Erythroblast (primary cell): ENCODE measurements at places on chromosomes 7 and 10.

- no peak for DNase-seq
Observed at GRCh38 chr10:58268454-58268945, 462 bp upstream of the CISD1 start.

DNA sequence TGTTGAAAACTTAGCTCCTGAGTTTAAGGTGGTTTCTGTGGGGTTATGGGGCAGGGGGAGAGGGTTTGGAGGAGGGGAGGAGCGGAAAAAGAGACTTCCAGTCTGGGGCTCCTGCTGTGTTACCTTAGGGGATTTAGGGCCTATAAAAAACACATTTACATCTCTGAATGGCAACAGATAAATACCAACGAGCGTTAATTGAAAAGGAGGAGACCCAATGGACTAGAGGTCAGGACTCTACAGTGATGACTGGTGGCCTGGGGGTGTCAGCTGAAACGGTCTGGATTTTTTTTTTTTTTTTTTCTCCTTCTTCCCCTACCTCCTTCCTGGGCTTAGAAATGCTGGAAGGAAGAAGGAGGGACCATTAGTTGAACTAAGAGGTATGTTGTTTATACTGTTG, 47.4 kb downstream of the AUTS2 start:
- DNase-seq, result no peak

- DNase-seq, result peak; percentile 34
Observed at GRCh38 chr10:93495654-93496321, 624 bp upstream of the CEP55 start.

- DNase-seq, result peak; percentile 28
Observed at GRCh38 chr7:21383227-21384220, 44.4 kb upstream of the SP4 start.

- no peak for DNase-seq
Observed at GRCh38 chr7:70894799-70895198, 237.1 kb upstream of the GALNT17 start.

DNA sequence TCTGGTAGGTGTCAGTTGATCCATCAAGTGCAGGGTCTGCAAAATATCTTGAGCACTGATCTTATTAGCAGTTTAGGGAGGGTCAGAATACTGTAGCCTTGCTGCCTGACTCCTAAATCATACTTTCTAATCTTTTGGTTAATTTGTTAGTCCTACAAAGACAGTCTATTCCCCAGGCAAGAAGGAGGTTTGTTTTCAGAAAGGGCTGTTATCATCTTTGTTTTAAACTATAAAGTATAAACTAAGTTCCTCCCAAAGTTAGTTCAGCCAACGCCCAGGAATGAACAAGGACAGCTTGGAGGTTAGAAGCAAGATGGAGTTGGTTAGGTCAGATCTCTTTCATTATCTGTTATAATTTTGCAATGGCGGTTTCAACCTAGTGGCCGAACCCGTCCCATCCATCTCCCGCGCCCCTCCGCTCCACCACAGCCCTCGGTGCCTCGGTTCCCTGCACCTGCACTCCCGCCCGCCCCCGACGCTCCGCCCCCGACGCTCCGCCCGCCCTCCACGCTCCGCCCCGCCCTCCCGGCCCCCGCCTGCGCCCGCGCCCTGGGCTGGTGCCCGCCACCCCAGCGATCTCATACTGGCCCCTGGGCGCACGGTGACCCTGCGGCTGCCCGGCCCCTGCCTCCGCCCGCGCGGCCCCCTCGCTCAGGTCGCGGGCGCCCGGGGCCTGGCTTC, at the start of gene ADCK2:
ADCK2 (plus strand) TSS at position 564 of the 681 bp plus-strand sequence. CDS start 386 bp downstream, outside the sequence.
- DNase-seq, result peak; percentile 72

- no peak for DNase-seq
Observed at GRCh38 chr10:90775351-90776028, 82.3 kb downstream of the HTR7 start.

- no peak for DNase-seq
Observed at GRCh38 chr7:15158141-15158810, 255.7 kb upstream of the DGKB start.

DNA sequence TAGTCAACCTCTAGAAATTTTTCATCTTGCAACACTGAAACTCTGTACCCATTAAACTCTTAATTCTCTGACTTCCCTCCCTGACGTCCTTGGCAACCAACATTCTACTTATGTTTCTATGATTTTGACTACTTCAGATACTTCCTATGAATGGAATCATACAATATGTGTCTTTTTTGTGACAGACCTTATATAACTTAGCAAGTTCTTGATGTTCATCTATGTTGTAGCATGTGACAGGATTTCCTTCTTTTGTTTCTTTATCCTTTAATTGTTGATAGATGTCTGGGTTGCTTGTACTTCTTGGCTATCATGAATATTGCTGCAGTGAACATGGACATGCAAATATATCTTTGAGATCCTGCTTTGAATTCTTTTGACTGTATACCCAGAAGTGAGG, 240.8 kb downstream of the ADK start:
- DNase-seq, result no peak

GRCh38 chr7:105322655-105323277, 66.0 kb downstream of the SRPK2 start:
- DNase-seq, result no peak

GRCh38 chr10:129369566-129369965, 97.5 kb upstream of the MGMT start:
- no peak for DNase-seq

DNA sequence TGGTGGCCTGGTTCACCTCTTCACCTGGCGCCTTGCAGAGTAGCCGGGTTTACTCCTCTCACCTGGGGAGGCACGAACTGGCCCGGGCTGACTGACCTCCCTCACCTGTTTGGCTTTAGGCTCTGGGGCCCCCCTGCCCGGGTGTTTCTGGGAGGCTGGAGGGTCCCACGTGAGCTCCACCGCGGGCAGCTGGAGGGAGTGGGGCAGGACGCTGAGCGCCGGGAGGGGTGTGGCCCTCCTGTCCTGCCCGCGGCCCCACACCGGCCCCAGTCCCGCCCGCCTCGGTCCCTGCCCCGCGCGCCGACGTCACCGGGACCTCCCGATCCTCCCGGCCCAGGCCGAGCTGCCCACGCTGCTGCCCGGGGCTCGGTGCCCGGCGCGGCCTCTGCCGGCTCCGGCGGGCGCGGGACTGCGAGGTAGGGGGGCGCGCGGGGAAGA, at the start of gene AMZ1:
AMZ1 (plus strand) TSS at position 322 of the 438 bp plus-strand sequence. CDS start 12,250 bp downstream, outside the sequence.
- DNase-seq, result no peak

GRCh38 chr10:42690449-42691360, 52.3 kb upstream of the ZNF33B start:
- no peak for DNase-seq

GRCh38 chr7:23403970-23404369, 66.3 kb downstream of the IGF2BP3 start:
- DNase-seq, result no peak

GRCh38 chr10:68106656-68107055, 2.6 kb upstream of the MYPN start:
- DNase-seq, result no peak

GRCh38 chr10:126250045-126250444, 138.2 kb downstream of the ADAM12 start:
- no peak for DNase-seq

DNA sequence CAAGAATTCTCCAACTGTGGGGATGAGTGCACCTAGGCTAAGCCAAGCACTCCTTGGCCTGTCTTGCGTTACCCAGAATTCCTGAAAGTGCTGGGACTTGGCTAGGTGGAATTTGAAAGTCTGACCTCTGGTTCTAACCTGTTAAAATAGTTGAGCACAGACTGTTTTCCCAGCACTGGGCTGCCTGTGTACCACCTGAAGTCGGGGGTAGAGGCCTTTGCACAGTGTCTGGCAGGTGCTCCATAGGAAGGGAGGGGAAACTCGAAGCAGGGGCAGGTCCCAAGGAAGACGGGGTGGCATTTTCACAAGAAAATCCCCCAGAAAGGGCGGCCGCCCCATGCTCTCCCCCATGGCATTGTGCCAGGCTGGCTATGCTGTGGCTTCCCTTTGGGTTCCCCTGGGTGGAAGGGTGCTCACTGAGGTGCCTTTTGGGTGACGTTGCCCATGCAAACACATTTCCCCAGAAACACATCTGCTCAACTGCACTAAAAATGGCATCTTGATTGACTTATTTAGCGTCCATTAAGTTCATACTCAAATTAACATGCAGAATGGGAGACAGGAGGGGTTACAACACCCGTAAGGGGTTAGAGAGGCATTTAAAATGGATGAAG, 62.9 kb downstream of the SYPL1 start:
- DNase-seq, result no peak

DNA sequence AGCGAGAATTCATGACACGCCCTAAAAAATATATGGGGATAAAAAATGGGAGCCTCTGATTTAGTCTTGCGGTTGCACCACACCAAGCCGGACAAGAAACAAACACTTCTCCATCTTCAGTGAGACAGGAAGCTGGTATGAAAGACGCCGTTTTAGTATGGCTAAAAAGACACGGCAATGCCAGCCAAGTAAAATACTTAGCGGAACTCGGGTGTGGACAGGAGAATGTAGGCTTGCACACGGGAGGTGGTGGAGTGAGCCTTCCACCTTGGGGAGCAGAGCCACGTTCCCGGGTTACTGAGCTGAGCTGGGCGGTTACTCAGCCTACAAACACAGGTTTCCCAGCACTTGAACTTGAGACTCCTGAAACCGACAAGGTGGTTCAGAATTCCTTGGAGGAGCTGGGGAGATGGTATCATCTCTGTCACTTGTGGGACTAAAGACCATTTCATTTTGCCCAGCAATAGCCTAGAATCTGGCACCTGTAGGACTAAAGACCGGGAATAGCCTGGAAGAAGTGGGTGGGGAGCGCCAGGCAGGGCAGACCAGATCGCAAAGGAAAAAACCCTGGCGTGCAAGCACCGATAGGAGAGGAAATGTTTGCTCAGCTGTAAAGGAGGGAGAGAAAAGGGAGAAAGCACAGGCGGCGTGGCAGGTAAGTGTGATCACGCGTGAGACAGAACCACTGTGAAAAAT, 34.8 kb upstream of the SEPHS1 start:
- no peak for DNase-seq

- DNase-seq, result no peak
Observed at GRCh38 chr10:125762692-125763648, 12.7 kb downstream of the MMP21 start.

DNA sequence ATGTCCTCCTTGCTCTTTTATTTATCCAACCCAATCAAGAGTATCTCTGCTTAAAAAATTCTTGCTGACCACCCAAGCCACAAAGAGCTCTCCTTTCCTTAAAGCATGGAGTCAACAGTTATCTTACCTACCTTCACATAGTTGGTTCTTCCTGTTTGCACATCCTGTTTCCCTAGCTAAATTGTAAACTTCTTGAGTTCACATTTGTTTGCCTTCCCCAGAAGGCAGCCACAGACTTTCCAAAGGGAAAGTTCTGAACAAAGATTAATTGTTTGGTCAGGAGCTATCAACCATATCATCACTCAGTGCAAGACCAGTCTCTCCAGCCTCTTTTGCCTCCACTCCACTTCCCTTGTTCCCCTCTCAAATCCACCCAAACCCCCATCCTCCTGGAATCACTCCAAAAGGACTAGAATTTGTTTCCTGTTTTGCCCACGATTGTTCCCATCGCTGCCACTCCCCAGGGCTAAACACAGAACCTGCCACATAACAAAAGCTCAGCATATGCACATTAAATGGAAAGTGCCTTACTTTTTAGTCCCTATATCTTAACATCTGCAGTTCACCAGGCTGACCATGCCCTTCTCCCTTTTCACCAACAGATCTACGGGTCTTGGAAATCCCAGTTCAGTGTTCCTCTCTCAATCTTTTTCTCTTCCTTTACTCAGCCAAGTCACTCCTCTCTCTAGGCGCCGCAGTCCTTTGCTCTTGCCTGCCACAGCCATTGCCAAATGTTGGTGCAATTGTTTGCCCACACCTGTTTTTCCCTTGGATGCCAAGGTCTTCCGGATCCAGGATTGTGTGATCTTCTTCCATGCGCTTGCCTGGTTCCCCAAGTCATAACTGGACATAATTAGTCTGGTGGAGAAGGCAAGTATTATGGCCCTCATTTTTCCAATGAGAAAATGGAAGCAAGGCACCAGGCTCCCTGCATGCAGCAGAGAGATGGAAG, 265.5 kb downstream of the KCNMA1 start:
- DNase-seq, result no peak

DNA sequence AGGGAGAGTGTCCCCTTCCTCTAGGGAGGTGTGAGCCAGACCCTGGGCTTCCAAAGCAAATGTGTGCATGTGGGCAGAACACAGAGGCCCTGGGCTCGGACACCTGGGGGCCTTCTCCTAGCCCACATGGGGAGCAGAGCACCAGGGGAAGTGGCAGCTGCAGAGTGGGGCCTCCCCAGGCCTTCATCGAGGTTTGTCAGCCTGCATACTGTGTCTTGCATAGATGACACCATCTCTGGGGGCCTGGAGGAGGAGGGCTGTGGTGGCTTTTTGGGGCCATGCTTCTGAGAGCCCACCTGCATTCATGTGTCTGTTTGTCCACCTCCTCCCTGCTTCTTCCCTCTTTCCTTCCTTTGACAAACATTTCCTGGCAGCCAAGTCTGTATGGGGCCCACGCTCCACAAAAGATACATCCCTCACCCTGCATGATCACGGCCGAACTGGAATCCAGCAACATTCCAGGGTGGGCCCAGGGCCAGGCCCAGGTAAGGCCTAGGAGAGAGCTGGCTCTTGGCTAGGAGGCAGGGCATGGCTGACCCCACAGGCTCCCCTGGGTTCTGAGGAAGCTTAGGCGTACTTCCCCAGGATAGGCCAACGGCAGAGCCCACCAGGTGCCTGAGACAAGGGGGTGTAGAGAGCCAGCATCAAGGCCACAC, 79.2 kb downstream of the ZMIZ1 start:
- DNase-seq, result no peak

DNA sequence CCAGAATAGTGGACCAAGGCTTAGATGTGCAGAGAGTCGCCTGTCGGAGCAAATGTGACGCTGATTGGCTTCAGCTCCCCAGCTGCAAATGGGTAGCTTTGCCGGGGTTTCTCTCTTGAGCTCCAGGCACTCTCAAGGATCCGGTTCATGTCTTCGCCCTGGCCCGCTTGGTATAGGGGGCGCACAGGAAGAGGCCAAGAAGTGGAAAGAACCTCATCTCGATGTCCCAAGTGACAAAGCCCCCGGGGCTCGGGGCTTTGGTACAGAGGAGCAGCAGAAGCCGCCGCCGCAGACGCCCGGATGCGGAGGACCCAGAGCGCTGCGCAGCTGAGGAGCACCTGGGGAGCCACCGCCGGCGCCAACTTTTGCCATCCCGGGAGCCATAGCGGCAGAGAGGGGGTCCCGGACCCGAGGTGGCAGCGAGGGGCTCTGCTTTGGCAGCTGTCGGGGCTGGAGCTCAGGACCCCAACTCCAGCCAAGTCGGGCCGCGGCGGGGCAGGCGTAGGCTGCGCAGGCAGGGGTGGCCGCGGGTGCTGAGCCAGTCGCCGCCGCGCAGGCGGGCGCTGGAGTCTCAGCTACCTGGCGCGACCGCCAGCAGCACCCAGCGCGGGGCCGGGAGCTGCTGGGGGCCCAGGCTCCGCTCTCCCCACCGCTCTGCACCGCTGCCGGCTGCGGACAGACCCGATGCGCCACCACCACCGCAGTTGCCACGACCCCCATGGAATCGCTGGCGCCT, 466.6 kb downstream of the XPNPEP1 start:
- DNase-seq, result no peak

GRCh38 chr10:80468002-80468401, 13.9 kb downstream of the TSPAN14 start:
- DNase-seq, result no peak
